ENCODE measurements at places on chromosomes 2 and 18.

GRCh38 chr2:26039603-26040323, 5.9 kb downstream of the RAB10 start:
- DNase-seq: no peak

DNA sequence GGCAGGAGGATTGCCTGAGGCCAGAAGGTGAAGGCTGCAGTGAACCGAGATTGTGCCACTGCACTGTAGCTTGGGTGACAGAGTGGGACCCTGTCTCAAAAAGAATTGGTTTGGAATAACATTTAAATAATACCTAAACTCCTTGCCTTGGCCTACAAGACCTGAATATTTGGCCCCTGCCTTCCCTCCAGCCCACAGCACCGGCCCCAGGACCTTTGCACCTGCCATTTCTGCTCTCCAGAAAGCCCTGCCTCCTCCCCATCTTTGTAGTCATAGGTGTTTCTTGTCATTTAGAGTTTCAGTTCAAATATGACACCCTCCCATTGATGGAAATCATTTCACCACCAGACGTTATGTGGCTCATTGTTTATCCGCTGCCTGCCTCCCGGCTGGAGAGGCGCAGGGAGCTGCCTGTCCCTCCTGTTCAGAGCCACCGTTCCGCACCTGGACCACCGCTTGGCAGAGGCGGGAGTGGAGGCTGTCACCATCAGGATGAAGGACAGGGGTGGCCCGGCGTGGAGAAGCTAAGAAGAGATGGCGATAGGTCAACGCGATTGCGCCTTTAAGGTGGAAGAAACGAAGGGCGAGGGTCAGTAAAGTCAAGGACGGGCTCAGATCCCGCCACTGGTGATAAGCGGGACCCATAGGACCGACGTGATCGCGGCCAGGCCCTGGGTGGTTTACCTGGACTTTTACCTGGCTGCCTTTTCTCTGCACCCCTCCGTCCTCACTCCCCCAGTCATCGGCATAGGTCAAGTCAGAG, 638 bp upstream of the LPIN1 start:
- DNase-seq: no peak

DNA sequence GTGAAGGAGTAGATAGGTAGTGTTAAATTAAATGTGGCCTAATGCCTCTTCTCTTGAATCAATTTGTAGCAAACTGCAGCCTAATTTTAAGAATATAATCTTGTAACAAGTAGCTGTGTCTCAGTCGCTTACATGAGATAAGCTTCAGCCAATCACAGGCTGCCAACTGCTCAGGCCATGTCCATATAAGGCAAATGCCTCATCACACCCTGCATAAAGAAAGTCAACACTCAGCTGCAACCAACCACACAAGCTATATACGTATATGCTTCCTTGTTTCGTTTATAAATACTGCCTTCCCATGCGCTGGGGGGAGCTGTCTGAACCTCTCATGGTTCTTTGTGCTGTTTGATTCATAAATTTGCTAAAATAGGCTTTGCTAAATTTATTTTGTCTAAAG, 476.3 kb downstream of the TRIB2 start:
- peak; percentile 14 for DNase-seq

GRCh38 chr2:110854355-110855081, 122.1 kb downstream of the ACOXL start:
- no peak for DNase-seq

- peak; percentile 36 for DNase-seq
Observed at GRCh38 chr2:45237128-45237527, 227.9 kb upstream of the SIX2 start.

DNA sequence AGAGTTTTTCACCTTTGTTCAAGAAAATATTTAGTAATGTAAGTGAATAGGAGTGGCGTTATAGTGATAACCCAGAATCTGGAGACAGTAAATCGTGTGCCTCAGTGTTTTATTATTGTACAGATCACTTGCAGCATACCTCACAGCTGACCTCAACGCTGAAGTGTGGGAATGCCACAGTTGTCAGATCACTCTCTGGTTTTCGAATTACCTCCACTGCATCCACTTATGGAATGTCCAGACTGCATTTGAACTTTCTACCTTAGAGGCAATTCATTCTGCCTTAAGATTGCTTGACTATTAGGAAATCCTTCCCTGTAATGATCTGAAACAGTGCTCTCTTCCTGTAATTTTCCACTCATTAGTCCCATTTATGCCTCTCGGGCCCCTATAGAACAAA, 164.5 kb upstream of the ALPP start:
- DNase-seq: no peak

DNA sequence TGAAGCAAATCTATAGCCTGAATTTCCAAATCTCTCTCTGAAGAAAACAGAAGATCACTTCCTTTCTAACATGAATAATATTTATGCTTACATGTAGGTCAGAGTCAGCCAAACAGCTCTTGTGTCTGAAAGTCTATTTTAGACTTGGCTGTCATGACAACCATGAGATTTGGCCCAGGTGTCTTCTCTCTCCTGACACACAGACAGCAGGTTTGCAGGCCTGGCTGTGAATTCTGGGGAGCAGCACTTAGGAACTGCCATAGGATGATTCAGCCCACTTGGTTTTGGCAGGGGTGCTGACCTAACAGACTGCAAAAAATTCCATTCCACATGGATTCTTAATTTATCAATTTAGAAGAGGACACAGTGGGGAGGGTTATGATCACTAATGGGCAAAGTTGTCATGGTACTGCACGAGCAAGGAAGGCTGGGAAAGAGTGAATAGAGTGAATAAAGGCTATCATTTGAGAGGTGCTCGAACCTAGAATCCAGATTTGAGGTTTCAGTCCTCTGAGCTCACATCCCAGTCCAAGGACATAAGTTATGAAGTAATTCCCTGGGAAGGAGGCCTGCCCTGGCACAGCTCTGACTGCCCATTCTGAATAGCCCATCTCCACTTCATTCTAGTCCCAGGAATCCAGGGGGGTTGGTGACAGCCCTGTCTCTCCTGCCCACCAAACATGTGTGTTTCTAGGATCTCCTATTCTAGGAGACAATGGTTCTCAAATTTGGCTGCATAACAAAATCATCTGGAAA, 453.9 kb upstream of the TRIB2 start:
- no peak for DNase-seq

- peak; percentile 100 for DNase-seq
Observed at GRCh38 chr2:237500681-237501424, 13.8 kb downstream of the MLPH start.

DNA sequence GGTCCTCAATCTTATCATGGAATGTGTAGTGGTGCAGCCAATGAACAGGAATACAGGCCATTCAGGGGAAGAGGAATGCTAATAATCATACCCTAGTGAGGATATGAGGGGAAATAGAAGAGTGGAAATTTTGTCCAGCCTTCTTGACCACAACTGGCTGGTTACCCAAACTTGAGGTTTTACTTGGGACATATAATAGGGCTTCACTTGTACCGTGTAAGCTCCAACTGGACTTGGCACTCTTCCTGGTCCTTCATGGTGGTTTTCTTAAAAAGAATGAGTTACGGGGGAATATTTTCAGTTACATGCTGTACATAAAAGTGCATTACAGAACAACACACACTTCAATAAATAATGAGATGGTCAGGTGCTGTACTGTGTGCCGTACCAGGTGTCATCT, 234.9 kb upstream of the RASGRP3 start:
- DNase-seq: no peak

DNA sequence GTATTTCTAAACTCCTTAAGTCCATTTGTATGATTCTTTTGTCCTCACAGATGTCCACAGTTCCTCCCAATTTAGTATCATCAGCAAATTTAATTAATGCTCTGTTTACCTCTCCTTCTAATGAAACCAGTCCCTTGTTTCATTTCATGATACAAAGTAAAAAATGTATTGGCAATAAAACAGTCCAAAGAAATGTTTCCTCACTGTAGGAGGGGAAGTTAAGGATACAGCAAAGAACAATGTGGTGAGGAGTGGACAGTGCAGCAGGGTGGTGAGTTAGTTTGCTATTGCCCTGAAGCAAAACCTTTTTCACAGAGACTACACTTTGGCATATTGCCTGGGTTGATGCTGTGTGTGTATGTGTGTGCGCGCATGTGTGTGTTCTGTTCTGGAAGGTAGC, 401.5 kb downstream of the ARHGAP15 start:
- no peak for DNase-seq

DNA sequence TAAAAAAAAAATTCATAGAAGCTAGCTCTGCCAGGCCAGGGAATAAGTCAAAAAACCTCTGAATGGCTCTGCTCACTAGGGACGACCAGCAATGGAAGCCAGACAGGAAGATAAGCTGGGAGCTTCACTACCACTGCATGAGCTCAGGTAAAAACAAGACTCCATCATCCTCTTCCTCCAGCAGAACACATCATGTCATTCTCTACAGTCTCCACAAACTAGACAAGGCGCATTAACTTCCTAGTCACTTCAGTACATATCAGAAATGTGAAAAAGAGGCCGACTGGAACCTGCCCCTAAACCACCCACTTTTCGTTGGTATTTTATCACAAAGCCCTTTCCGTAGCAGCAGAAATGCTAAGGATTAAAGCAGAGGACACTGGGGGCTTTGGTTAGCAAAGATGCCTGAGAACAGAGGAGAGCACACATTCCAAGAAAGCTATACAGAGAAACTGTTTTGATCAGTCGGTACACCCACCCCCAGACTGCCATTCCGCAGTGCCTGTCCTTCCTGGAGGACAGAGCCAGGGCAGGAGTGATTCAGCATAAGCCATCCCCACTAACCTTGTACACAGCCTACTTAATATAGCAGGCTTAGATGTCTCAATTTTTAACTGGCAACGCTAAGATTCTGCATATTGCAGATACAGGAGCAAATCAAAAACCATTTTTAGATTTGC, 53.4 kb downstream of the AAK1 start:
- DNase-seq: peak; percentile 41

- no peak for DNase-seq
Observed at GRCh38 chr2:8633186-8633734, 48.6 kb upstream of the ID2 start.

- no peak for DNase-seq
Observed at GRCh38 chr2:108611021-108611420, 76.8 kb downstream of the LIMS1 start.

Measured in HT1080 (cell line).